ENCODE measurements at places on chromosomes 1 and 21. TPM values are rescaled to one million over a fixed set of nuclear protein-coding genes. Genes with fewer than 3 reads are reported as not detected.

DNA sequence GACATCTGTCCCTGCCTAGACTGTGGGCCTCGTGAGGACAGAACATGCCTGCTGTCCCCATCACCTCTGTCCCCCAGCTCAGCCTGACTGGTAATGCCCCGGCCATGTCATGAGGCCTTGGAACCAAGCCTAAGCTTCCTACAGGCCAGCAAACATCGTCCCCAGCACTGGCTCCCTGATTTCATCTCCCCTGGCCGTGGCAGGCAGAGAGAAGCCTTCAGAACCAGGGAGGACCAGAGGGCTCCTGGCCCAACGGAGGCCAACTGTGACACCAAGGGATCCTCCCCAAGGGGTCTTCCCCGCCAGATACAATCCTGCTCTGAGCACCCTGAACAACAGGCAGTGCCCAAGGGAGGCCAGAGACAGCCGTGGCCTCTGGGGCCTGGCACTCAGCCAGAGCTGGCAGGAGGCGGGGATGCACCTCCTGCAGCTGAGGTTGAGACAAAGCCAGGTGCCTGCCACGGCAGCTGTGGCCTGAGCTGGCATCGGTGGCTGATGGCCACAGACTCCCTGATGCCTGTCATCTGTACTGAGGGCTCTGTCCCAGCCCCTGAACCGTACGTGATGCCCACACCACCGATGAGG is 9.9 kb upstream of the NPHP4 start:
- DNase-seq: peak; percentile 22

- no peak for DNase-seq
Observed at GRCh38 chr1:157505481-157506272, 46.6 kb downstream of the FCRL5 start.

DNA sequence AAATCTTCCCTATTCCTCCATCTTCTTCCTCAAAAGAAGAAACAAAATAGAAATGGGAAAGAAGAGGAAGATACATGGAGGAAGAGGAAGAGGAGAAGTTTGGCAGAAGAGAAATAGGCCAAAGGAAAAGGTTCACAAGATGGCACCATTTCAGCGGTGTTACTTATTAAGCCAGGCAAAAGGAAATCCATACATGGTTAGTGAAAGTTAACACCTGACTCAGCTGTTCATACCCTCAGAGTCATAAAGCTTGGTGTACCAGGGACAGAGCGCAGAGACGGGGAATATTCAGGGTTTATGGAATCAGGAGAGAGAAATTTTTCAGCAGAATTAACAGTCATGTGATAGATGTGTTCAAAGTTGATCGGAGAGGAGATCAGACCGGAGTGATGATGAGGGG is 70.6 kb downstream of the COQ8A start:
- DNase-seq: no peak

- DNase-seq: no peak
Observed at GRCh38 chr1:68173936-68174737, 58.2 kb downstream of the WLS start.

DNA sequence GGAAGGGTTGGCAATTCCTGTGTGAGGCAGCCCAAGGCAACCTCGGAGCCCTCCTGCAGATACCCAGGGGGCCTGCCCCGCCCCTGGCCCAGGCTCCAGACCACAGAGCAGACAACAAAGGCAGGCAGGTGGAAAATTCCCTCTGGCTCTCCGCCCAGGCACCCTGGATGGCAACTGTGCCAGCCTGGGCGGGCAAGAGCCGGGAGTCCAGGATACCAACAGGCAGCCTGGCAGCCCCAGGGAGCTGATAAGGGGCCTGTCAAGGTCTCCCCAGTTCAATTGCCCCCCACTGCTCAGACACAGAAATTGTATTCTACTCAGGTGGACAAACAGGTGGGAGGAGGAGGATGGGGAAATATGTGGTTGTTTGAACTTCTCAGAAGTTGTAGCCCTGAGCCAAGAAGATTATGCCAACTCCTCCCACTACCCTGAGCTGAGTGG is 15.4 kb upstream of the GPR37L1 start:
- DNase-seq: no peak

DNA sequence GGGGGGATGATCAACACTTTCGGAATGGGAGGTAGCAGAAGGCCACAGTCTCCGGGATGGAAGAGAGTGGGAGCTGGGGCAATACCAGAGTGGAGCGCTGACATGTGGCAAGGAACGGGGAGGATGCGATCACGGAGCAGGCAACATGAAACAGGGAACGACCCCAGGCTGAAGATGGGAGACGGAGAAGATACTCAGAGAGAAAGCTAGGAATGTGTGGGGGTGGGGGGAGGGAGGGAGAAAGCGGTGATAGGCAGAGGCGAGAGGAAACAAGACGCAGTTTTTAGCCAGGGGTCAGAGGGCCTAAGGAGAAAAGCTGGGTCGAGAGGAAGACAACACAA is 577 bp downstream of the RAB3GAP2 start:
- DNase-seq: no peak

DNA sequence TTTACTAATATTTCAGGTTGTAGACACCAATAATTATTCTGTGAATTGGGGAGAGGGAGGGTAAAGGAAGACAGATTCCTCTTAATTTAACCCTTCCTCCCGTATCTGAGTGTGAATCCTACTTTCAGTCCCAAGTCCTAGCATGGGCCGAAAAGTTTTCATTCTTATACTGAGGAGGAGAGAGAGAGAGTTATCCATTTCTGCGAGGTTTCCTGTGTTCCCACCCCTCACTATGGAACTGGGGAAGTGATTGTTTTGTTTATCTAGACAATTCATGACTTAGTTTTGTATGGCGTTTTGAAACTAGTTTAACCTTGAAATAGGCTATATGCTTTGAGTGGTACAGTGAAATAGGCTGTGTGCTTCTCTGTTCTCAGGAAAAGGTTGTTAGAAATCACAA is 134.0 kb upstream of the DPYD start:
- DNase-seq: no peak

DNA sequence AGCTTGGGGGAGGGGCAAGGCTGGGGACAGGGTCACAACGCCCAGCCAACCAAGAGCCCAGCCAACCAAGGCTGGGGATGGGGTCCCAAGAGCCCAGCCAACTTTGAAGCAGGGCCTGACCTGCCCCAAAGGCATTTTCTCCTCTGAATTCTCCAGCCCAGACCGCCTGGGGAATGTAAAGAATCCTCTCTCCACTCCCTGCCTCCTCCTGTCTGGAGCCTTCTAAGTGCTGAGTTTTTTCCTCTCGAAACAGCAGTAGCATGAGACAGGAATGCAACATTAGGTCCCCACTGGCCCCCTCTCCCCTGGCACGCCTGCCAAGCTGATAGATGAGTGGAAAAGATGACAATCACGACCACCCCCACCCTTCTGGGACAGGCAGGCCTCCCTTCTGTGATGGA is 17.0 kb downstream of the C1orf198 start:
- no peak for DNase-seq

- DNase-seq: no peak
Observed at GRCh38 chr1:14531519-14531918, 67.0 kb upstream of the KAZN start.

DNA sequence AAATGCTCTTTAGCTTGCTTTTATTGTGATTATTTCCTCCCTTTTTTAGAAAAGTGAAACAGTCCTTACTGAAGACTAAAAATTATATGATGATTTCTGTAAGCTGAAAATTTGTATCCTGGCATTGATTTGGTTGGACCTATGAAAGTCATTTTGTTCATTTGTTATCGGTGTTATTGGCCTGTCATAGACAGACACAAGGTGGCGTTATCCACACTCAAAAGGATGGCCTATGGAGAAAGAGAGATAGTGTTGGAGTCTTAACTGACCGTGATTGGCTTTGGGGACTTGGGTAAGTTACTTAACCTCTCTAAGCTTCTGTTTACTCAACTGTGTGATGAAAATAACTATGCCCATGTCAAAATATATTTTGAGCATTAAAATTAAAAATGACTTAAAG is 203.6 kb upstream of the CHODL start:
- no peak for DNase-seq

DNA sequence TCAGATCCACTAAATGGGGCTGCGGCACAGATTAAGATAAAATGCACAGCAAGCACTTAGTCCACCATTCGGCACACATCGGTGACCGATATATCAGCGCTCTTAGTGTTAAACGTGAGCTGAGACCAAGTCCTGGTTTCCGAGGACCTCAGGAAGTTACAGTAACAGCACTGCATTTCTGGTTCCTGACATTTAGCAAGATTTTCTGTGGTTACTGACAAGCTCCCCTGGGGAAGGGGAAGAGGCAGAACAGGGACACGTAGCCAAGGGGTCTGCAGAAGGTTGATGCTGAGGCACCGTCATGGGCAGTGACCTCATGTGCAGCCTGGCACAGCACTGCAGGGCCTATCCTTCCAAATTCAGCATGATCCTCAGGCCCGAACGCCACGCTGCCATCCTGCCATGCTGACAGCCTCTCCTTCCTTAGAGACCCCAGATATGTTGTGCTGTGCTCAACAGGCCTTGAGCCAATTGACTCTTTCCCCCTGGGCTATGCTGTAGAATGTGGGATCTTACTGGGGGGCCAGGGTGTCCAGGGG is 13.4 kb upstream of the PEF1 start:
- DNase-seq: no peak

DNA sequence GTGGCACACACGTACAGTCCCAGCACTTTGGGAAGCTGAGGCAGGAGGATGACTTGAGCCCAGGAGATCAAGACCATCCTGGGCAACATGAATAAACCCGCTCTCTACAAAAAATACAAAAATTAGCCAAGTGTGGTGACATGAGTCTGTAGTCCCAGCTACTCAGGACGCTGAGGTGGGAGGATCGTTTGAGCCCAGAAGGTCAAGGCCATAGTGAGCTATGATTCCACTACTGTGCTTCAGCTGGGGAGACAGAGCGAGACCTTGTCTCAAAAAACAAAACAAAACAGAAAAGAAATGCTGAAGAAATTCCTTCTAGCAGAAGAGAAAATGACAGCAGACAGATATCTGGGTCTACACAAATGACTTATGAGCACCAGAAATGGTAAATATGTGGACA is 10.3 kb downstream of the ALDH9A1 start:
- DNase-seq: no peak

DNA sequence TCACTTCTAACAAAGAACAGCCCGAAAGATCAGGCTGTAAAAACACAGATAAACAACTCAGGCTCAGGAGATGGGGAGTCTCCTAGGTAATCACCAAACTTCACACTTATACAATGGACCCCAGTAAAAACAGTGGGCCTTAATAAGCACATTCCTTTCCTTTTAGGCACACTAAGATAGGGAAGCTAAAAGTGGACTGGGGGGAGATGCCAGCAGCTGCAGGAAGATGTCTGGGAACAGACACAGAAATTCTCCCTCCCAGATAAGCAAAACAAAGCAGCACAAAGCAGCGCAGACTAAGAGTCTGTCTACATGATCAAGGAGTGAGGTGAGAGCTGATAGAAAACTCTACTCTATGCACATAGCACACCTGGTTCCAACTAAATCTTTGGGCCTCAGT is 29.0 kb upstream of the CTBS start:
- no peak for DNase-seq

- no peak for DNase-seq
Observed at GRCh38 chr1:94411237-94411636, 7.0 kb upstream of the ABCD3 start.

GRCh38 chr1:15994590-15995351 is 9.3 kb upstream of the SRARP start:
- peak; percentile 30 for DNase-seq

- DNase-seq: no peak
Observed at GRCh38 chr1:152519851-152520250, 5.6 kb downstream of the CRCT1 start.

DNA sequence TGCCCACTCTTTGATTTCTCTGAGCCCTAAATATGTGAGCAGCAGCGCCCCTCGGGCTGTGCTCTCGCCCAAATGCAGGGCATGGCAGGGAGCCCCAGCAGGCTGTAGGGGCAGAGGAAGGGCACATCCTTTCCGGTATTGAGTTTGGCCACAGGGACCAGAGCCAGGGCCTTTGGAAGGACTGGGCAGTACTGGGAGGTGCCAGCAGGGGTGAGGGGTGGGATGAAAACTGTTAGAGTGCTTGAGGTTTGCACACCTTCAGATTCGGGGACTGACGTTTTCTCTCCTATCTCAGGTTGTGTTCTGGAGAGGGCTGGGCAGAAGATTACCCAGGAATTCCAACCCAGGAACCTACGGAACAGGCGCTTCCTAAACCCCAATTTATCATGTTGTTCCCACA is 2.2 kb upstream of the ATP1A2 start:
- no peak for DNase-seq

- no peak for DNase-seq
Observed at GRCh38 chr1:93851327-93851712, 27.7 kb downstream of the DNTTIP2 start.

DNA sequence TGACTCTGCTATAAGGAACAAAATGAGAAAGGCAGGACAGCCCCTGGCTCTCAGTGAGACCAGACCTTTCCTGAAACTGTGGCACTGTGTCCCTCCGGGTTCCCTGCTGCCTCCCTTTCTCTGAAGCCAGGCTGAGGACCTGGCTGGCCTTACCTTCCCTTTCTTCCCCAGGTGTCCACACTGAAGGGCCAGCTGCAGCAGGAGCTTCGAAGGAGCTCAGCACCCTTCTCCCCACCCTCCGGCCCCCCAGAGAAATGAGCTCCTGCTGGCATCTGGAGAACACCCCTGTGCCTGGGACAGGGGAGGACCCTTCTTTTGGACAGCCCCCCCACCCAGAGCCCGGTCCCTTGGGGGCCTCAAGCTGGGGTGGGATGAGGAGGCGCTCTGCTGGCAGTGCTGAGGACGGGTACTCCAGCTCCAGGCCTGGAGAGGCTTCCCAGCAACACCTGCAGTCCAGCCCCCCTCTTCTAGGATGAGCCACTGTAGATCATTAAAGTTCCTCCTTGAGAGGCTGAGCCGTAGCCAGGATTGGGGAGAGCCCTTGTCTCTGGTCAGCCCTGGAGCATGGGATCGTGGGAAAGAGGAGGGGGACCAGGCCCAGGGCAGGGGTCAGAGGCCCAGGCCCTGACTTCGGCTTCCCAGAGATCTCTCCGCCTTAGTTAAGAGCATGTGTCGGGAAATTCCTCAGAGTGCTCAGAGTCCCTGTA is 8.1 kb downstream of the MFAP2 start:
- no peak for DNase-seq

- no peak for DNase-seq
Observed at GRCh38 chr1:118275472-118276115, 90.6 kb upstream of the SPAG17 start.

DNA sequence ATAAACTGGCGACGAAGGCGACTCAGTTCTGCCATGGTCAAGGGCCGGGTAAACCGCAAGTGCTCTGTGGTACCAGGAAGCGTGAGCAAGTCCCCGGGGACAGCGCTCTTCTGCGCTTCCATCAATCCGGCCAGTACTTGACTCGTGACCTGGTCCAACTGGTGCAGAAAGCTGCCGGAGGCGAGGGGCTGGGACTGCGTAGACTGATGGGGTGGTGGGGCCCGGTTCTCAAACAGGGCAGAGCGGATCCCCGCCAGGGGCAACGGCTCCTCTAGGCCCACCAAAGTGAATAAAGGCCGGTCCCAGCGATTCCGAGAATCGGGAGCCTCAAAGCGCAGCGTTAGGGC is 852 bp downstream of the KTI12 start:
- no peak for DNase-seq

- no peak for DNase-seq
Observed at GRCh38 chr1:110394493-110394820, 3.6 kb upstream of the SLC16A4 start.

Gene TMEM269
- 0.49 TPM for total RNA-seq

Gene OPRD1
- not detected for total RNA-seq

Gene LRP8
- total RNA-seq: 11.7 TPM

Gene RGS8
- not detected for total RNA-seq

Gene FAM177B
- 1.0 TPM for total RNA-seq

Gene FAM229A
- total RNA-seq: 28.7 TPM

Gene LRRN2
- not detected for total RNA-seq

All from naive thymus-derived CD8-positive, alpha-beta T cell (primary cell).